ENCODE measurements at places on chromosomes 3 and 15. TPM values are rescaled to one million over a fixed set of nuclear protein-coding genes. Genes with fewer than 3 reads are reported as not detected.

- no peak for DNase-seq
These were observed 166.2 kb upstream of the SEMA6D start for GRCh38 chr15:47551079-47551478.

- peak; percentile 67 for DNase-seq
These were observed 954 bp downstream of the CLDN11 start for GRCh38 chr3:170419557-170420087.

GRCh38 chr15:36832774-36833463 lies 253.5 kb downstream of the CDIN1 start:
- no peak for DNase-seq

GRCh38 chr3:150073513-150073912 lies 102.8 kb upstream of the PFN2 start:
- DNase-seq = no peak

DNA sequence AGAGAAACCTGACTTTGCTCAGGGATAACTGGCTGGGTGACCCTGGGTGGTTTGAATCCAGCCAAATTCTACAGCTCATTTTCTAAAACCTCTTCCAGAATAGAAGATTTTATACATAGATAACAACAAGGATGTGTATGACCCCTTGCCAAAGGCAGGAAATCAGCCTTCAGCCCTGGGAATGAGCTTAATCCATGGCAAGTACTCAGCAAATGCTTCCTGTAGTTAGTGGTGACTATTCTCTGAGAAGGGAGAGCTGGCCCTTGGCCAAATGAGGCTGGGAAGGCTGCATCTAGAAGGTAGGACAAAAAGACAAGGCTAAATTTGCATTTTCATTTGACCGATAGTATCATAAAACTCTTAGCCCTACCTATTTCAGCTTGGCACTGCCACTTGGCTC lies 4.6 kb upstream of the HACD3 start:
- DNase-seq = no peak

DNA sequence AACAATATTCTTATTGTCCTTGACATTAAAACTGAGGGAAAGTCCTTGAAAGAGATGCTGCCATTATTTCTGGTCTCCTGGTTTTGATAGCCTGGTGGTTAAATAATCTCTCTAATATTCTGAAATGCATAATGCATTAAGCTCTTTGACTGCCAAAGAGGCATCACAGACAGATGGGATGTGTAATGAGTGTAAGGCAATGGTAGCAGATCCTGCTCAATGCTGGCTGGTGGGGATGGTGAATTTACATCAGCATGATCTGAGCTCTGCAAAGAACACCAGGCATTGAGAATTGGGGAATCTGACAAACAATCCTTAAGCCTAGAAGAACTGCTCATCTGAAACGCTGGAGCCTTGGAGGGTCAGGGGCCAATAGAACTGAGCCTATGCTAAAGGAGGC lies 528.6 kb upstream of the LMCD1 start:
- no peak for DNase-seq

GRCh38 chr3:181695661-181696491 lies 15.8 kb upstream of the SOX2 start:
- DNase-seq = no peak

DNA sequence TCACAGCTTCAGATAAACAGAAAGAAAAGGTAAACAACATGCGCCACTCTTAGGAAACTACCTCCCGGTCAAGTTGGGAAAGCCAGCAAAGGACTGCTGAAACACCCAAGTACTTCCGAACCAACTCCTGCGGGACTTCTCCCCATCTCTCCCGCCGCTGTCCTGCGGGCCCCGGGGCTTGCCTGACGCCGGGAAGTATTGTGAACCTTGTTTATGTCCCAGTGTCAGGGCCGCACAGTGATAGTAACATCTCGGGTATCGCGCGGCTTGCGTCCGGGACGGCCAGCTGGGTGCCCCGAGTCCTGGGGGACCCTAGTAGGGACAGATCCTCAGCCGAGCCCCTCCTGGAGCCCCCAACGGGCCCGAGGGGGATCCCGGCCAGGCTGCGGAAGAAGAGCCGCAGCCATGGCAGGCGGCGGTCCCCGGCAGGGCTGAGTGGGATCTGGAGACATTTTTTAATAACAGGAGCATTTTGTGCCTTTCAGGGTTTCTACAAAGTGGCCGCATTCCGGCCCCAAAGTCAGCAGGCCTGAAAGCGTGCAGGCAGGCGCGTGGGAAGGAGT lies 756 bp downstream of the CLPX start:
- DNase-seq = peak; percentile 75

- no peak for DNase-seq
These were observed 106.1 kb upstream of the FRMD4B start for GRCh38 chr3:69491975-69492374.

DNA sequence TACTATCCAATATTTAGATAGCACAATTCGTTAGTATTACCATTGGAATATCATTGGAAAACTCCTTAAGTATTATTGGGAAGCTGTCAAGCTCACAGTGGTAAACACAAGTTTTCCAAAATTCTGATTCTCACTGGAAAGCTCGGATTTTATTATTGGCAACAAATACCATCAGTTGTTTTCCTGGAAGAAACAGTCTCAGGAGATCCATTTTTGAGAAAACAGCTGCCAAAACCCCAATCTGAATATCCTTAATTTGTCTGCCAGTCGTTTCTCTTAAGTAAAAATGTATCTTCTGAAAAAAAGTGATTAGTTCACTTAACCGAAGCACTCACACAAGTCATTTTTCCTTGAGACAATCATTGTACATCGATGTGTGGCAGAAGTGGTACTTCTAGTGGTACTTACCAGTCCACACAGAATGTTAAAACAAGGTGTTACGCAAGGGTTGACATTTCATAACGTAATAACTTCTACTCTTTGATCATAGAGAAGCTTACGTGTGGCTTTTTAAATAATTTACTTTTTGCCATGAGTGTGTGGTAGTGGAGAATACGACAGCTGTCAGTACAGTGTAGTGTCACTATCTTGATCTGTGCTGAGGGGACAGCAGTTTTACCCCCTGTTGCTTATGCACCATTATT lies 74.9 kb downstream of the FAM43A start:
- no peak for DNase-seq

- DNase-seq = no peak
These were observed 1390.9 kb upstream of the CADM2 start for GRCh38 chr3:83567935-83568334.

DNA sequence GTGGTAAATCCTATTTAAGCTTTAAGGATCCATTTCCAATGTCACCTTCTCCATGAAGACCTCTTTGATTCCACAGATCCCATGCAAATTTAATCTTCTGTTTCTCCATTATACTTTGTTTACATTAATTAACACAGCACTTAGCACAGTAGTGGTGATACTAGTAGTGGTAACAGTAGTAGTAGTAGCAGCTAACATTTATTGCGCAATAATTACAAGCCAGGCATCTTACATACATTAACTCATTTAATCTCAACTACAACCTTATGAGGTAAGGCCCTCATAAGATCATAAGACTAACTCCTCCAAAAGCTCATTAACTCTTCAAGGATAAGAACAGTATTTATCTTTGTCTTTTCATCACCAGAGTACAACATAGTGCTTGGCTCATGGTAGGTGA lies 54.8 kb upstream of the FSIP1 start:
- no peak for DNase-seq

DNA sequence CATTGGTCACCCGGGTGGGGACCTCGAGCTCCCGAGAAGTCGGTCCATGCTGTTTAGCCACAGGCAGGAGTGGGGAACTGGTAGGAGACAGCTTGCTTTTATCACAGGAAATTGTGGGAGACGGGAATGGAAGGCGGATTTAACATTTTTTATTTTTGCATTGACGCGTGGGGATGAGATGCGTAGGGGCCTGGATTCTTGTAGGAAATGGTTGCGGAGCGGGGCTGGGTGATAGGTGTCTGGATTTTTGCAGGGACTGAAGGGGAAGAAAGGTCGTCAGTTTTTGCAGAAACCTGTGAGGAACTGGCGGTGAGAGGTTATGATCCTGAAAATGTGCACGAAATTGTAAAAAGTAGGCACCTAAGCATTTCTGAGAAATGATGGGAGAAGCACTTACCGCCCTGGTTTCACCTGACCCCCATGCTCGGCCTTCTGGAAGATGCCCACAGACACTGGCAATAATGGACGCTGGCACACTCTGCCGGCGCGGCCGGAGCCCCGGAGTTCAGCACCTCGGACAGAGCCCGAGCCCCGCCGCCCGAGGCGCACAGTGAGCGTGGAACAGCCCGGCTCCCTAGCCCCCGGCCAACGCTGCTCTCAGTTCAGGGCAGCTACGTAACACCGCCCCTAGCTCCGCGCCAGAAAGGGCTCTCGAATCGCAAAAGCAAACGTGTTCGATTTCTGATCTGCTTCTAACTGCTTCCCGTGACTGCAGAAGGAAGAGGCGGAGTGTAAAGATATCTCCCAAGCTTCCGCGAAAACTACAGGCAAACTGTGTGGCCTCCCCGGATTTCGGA lies 928 bp downstream of the ANKRD34C start:
- DNase-seq = peak; percentile 57

GRCh38 chr3:126445506-126445905 lies 30.2 kb downstream of the ZXDC start:
- peak; percentile 6 for DNase-seq

DNA sequence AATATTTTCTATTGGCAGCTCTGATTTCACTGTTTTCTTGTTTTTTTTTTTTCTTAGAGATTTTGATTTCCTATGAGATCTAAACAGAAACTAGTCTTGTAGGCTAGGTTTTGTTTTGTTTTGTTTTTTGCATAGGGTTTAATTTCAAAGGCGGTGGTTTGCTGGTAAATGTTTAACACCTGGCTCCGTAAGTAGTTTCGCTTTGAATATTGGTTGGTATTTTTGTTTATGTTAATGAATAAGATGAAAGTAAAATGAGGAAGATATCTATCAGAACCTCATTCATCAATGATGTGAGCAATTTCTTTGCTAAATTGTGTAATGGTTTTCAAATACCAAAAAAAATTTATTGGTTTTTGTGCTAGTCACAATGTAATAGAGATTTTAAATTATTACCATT lies 39.7 kb upstream of the TM4SF1 start:
- DNase-seq = no peak

GRCh38 chr15:73650416-73651126 lies 17.4 kb upstream of the NPTN start:
- DNase-seq = no peak

DNA sequence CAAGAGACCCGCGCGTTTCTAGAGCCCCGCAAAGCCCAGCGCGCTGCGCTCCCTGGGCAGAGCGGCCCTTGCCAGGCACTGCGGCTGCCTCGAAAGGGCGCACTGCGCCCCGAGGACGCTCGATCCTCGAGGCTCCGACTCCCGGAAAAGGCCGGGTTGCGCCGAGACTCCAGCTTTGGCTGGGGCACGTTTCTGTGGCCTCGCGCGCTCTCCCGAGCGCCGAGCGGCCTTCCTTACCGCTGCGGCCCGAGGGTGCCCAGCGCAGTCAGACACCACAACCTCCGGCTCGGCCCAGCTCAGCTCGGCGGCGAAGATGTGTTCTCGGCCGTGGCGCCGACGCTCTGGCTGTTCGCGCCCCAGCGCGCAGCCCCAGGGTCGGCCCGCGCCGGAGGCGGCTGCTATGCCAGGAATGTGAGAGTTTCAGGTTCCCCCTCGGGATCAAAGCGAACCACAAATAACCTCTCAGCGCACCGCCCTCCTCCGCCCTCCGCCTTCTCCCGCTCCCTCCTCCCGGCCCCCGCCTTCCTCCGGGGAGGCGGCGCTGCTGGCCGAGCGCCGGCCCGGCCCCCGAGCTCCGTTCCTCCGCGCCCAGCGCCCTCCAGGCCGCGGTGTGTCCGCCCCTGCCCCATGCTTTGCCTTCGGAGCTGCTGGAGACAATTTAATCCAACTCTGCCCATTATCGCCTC lies at the start of gene AMOTL2:
Gene AMOTL2, minus strand, starts transcription at position 343 of the 686 bp plus-strand sequence. CDS start 3,014 bp downstream, outside the sequence.
- peak; percentile 85 for DNase-seq

- DNase-seq = no peak
These were observed 73.7 kb downstream of the PIK3CB start for GRCh38 chr3:138761002-138761401.

GRCh38 chr3:69718866-69719586 lies 20.2 kb upstream of the MITF start:
- no peak for DNase-seq

DNA sequence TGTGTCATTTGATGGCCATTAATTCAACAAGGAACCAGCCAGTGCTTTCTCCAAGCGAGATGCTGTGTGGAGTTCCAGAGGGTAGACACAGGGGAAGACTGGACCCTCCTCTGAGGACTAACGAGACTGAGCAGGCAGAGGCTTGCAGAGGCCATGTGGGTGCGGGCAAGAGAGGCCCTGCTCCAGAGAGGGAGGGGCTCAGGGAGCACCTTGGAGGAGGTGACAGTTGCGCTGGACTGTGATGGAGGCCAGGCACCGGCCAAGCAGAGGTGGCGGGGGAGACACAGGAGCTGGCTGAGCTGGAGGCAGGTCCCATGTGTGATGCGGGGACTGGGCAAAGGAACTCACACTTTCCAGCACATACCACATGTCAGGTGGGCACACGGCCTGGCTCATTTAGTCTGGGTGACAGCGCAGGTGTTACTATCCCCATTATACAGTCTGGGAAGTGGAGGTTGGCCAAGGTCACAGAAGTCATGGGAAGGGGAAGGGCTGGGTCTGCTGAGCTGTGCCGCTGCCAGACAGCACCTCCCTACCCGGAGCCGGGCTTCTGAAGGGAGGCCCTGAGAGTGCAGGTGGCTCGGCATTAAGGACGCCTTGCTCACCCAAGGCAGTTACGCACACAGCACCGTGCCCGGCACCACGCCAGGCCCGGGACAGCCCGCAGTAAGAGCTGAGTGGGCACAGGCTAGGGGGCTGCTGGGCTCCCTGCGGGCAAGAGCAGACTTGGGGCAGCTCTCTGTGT lies 3.7 kb downstream of the MELTF start:
- DNase-seq = peak; percentile 29

- no peak for DNase-seq
These were observed 37.0 kb upstream of the P2RY1 start for GRCh38 chr3:152797751-152798432.

DNA sequence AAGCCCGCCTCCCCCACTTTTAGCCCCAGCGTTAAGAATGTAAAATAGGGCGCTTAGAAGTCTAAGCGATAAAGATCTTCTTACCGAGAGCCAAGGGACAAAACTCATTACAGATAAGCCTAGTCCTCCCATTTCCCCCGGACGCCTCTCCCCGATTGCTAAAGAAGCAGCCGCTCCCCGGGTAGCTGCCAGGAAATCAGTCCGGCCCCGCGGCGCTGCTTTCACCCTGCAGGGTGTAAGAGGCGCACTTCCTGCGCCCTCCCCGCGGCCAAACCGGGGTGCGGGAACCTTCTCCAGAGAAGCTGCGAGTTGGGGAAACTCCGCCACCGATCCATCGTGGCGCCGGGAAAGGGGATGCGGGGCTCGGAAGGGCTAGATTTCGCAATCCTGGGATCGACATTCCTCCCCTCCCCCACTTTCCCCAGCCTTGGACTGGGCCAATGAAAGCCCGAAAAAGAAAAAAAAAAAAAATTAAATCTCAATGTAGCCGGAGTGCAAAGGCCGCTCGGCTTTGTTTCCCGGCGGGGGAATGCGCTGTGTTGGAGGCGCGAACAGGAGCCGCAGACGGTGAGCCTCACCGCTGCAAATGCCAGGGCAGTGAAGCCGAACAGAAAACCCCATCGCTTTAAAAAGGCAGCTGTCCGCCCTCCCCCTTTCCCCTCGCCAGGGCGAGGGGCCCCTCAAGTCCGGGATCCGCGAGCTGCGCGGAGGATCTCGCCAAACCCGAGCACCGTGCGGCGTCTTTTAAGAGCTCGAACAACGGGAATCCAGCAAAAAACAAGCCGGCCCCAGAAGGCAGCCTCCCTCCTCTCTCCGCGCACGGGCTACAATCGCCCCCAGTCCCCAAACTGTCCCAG lies 626 bp upstream of the PTPRG start:
- peak; percentile 85 for DNase-seq

NR2E3 gene
- 0.04 TPM for polyA plus RNA-seq

TM6SF1 gene
- 4.9 TPM for polyA plus RNA-seq

EXD1 gene
- not detected for polyA plus RNA-seq

CHRD gene
- polyA plus RNA-seq = 26.9 TPM

GOLGA6D gene
- polyA plus RNA-seq = not detected

TRPM1 gene
- polyA plus RNA-seq = not detected

LEKR1 gene
- 0.41 TPM for polyA plus RNA-seq

SH2D7 gene
- polyA plus RNA-seq = not detected

SNAP23 gene
- 39.3 TPM for polyA plus RNA-seq

All from ovary (tissue), 10 donors.